Chondrocyte (in vitro differentiated cells): ENCODE measurements at places on chromosomes 1 and 21.
A peak's percentile ranks its signal among the peaks of the same experiment; 100 is the strongest.

GRCh38 chr1:7680955-7681268, 90.2 kb upstream of the VAMP3 start:
- DNase-seq = no peak

DNA sequence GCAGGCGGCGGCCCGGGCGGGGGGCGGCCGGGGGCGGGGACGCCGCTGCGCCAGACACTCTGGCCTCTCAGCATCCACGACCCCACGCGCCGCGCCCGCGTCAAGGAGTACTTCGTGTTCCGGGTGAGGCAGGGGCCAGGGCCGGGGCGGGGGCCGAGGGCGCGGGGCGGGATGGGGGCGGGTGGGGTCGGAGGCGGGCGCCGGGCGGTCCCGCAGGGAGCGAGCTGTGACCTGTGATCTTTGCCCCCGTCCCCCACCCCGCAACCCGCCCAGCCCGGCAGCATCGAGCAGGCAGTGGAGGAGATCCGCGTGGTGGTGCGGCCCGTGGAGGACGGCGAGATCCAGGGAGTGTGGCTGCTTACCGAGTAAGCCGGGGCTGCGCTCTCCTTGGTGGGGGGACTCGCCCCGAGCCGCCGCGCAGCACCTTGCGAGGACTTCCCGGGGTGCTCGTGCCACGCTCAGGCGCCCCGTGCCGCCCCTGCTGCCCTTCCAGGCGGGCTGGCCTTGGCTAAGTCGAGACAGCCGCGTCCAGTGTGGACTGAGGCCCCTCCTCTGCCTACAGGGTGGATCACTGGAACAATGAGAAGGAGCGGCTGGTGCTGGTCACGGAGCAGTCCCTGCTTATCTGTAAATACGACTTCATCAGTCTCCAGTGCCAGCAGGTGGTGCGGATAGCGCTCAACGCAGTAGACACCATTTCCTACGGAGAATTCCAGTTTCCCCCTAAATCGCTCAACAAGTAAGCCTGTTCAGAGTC, 514 bp downstream of the TPRG1L start:
- DNase-seq = peak; percentile 79

DNA sequence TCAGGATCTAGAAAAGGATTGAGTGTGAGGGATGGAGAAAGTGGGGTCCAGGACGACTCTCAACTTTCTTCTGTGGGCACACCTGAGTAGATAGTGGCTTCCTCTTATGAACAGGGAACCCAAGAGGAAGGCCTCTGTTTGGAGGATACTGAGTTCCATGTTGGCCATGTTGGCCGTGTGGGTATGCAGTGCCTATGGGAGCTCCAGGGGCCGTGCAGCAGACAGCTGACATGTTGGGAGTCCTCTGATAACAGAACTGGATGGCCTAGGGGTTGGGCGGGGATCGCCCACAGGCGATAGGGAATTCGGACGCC, 43.0 kb downstream of the TMEM53 start:
- no peak for DNase-seq

DNA sequence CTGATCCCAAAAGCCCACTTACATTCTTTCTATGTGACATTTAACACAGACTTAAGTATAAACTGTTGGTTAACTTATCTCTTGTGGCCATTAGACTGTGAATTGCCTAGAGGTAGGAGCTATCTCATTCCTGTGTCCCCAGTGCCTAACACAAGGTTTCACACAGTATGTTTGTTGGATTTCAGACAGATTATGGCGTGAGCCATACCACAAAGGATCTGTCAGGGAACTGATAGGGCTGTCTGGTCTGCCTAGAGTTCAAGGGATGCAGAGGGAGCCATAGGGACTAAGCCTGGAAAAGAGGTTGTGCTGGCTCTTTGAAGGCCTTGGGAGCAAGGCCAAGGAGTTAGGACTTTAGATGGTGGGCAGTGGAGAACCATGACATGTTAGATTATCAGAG, 40.0 kb downstream of the MEF2D start:
- DNase-seq = no peak

GRCh38 chr1:212438831-212439237, 6.1 kb downstream of the NENF start:
- no peak for DNase-seq

- DNase-seq = no peak
Measured at GRCh38 chr1:181499825-181500224, 16.5 kb downstream of the CACNA1E start.

GRCh38 chr1:176531036-176531435, 68.1 kb downstream of the PAPPA2 start:
- no peak for DNase-seq

DNA sequence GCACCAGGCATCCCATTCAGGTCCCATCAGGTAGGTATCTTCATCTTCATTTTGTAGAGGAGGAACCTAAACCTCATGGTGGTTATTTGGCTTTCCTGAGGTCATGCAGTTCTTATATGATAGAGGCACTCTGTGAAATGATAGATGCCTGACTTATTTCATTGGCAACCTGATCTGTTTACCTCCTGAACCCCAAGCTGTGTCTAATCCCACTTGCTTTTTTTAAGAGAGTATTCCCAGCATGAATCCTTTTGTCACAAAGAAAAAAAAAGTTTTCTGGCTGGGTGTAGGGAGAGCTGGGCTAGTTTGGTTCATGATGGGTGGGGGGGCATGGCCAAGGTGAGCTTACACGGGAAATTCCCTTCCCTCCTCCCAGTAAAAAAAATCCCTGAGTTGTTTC, 154.2 kb downstream of the TENT5C start:
- no peak for DNase-seq
